ENCODE measurements at places on chromosomes 11 and 22.

DNA sequence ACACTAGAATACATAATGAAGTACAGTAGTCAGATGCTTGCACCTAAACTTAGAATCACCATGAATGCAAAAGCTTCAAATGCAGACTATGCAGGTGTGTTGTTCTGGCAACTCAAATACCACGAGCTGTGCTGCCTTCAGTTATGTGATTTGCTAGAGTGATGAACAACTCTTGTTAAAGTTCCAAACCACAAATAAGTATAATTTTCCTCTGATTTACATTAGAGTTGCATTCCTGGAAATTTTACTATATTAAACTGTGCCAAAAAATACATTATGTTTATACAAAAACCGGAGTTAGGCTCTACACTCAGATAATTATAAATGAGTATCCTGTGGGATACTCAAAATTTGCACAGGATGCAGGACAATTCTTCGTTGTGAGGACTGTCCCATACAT lies 3.0 kb downstream of the TMEM218 start:
- peak; percentile 36 for DNase-seq

DNA sequence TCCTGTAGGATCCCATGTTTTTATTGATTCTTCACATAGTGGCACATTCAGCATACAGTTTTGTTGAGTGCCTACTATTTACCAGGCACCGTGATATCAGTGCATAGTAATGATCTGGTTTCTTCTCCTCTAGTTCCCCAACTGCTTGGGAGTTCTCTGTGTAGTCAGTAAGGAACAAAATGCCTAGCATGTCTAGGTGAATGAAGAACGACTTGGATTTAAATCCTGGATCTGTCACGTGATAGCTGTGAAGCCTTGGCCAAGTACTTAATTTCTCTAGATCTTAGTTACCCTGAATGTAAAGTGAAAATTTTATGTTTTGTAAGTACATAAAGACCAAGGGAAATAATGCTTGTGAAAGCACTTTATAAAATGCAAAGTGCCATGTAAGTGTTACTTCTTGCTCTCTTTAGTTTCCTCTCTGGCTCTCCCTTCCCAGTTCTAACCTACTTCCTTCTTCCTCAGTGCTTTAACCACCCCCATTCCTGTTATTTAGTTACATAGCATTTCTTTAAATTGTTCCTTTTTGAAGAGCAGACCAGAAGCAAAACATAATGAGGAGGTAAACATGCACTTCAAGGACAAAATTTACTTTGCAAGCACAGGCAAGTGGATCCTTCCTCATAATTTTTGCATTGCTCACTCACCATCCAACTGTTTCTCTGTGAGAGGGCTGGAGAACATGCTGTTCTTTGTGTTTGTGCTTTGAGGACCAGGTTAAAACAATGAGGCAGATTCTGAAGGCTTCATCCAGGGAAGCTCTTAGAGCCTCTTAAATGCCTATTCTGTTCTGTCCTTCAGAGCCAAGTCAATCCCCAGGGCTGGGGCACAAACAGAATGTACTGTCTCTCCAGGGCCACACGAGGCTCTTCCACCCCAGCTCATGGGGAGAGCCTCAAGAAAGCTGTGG lies 353.9 kb upstream of the TENM4 start:
- DNase-seq = no peak

- DNase-seq = no peak
Measured at GRCh38 chr11:37597776-37598175, 999.7 kb upstream of the RAG2 start.

- no peak for DNase-seq
Measured at GRCh38 chr11:109173504-109173903, 248.5 kb upstream of the C11orf87 start.

GRCh38 chr22:20852503-20852902 lies 6.1 kb downstream of the PI4KA start:
- no peak for DNase-seq

- no peak for DNase-seq
Measured at GRCh38 chr22:42185915-42186439, 55.4 kb upstream of the CYP2D6 start.

- DNase-seq = no peak
Measured at GRCh38 chr11:70495351-70496310, 97.3 kb downstream of the CTTN start.

- no peak for DNase-seq
Measured at GRCh38 chr22:48234011-48234410, 1471.6 kb downstream of the TBC1D22A start.

GRCh38 chr11:774873-775592 lies 2.3 kb downstream of the GATD1 start:
- peak; percentile 55 for DNase-seq

DNA sequence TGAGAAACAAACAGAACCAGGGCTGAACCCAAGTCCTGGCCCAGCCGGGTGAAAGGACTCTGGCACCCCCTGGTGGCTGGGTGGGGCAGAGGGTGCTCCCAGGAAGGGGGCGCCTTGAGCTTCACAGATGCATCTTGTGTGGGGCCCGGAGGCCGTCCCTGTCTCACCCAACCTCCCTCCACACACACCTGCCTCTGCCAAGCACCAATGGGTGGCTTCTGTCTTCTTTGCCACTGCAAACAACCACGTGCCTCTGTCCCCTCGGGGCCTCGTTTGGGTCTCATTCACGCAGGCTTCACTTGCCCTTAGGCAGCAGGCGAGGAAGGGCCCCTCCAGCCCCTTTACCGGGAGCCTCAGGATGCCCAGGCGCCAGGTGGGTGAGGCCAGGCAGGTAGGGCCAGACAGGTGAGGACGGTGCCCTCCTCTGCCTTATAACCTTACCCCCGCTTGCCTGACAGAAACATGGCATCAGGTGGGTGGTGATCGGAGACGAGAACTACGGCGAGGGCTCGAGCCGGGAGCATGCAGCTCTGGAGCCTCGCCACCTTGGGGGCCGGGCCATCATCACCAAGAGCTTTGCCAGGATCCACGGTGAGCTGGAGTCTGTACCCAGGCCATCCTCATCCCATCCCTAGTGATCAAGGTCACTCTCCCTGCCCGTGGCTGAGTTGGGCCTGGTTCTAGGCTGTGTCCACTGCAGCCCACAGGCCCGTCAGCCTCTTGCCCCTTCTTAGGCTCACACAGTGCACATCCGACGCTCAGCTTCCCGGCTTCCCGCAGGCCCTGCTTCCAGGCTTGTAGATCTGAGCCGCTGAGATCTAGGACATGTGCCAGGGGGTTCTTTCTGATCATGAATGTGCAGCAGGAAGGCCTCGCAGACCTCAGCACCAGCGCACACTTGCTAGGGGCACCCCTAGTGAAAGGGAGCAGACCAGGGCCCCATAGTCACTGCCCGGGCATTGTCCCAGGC lies 17.2 kb downstream of the POLR3H start:
- peak; percentile 42 for DNase-seq

- no peak for DNase-seq
Measured at GRCh38 chr11:91664521-91664920, 560.1 kb upstream of the FAT3 start.

All from EH (cell line).